Activated naive CD8-positive, alpha-beta T cell treated with anti-CD3 and anti-CD28 coated beads, Interleukin-2, amount 10 ng/mL, durations not matched to agents 7 days and 5 days (primary cell): ENCODE measurements at places on chromosomes 6 and 20. TPM values are rescaled to one million over a fixed set of nuclear protein-coding genes. Genes with fewer than 3 reads are reported as not detected.

GRCh38 chr6:42841844-42842584 lies 37.4 kb upstream of the RPL7L1 start:
- no peak overlapping the region for H3K4me3 ChIP-seq
- no peak overlapping the region for H3K27ac ChIP-seq
- peaks cover 12% of the 10 kb centered on the region for H3K36me3 ChIP-seq
- H3K27me3 ChIP-seq, result no peaks in the 10 kb centered on the region
- DNase-seq, result no peak

GRCh38 chr6:130615816-130616215 lies 211.4 kb upstream of the SMLR1 start:
- no peak for DNase-seq
- H3K27me3 ChIP-seq, result no peaks in the 10 kb centered on the region
- peaks cover 3% of the 10 kb centered on the region for H3K4me1 ChIP-seq
- peaks cover 3% of the 10 kb centered on the region for H3K36me3 ChIP-seq
- no peak overlapping the region for H3K4me3 ChIP-seq

The LRRC73 gene
- total RNA-seq, result 0.37 TPM

- no peaks in the 10 kb centered on the region for H3K27me3 ChIP-seq
- no peaks in the 10 kb centered on the region for H3K36me3 ChIP-seq
- H3K4me3 ChIP-seq, result no peak overlapping the region
- H3K27ac ChIP-seq, result no peak overlapping the region
- DNase-seq, result no peak
Observed at GRCh38 chr6:168239044-168239773, 80.4 kb downstream of the DACT2 start.

- H3K36me3 ChIP-seq, result no peaks in the 10 kb centered on the region
- H3K27me3 ChIP-seq, result peaks cover 35% of the 10 kb centered on the region
- no peak overlapping the region for H3K4me3 ChIP-seq
- H3K4me1 ChIP-seq, result peaks cover 25% of the 10 kb centered on the region
- no peak for DNase-seq
Observed at GRCh38 chr6:6823030-6823429, 234.5 kb downstream of the LY86 start.

GRCh38 chr6:56366141-56366852 lies 118.9 kb upstream of the COL21A1 start:
- H3K4me1 ChIP-seq, result peaks cover 2% of the 10 kb centered on the region
- H3K27ac ChIP-seq, result no peak overlapping the region
- H3K36me3 ChIP-seq, result no peaks in the 10 kb centered on the region

GRCh38 chr6:111626441-111626840 lies 20.8 kb upstream of the TRAF3IP2 start:
- H3K4me1 ChIP-seq, result no peaks in the 10 kb centered on the region
- H3K27me3 ChIP-seq, result no peaks in the 10 kb centered on the region
- H3K4me3 ChIP-seq, result no peak overlapping the region
- no peaks in the 10 kb centered on the region for H3K36me3 ChIP-seq

- H3K36me3 ChIP-seq, result no peaks in the 10 kb centered on the region
- no peaks in the 10 kb centered on the region for H3K4me1 ChIP-seq
- H3K27ac ChIP-seq, result no peak overlapping the region
- H3K27me3 ChIP-seq, result peaks cover 4% of the 10 kb centered on the region
- H3K4me3 ChIP-seq, result no peak overlapping the region
- no peak for DNase-seq
Observed at GRCh38 chr20:47167846-47168245, 188.7 kb downstream of the ZMYND8 start.

- no peak for DNase-seq
- peaks cover 7% of the 10 kb centered on the region for H3K27me3 ChIP-seq
- no peaks in the 10 kb centered on the region for H3K4me1 ChIP-seq
- H3K36me3 ChIP-seq, result no peaks in the 10 kb centered on the region
- H3K27ac ChIP-seq, result no peak overlapping the region
Observed at GRCh38 chr6:168301648-168302398, 17.8 kb downstream of the DACT2 start.

DNA sequence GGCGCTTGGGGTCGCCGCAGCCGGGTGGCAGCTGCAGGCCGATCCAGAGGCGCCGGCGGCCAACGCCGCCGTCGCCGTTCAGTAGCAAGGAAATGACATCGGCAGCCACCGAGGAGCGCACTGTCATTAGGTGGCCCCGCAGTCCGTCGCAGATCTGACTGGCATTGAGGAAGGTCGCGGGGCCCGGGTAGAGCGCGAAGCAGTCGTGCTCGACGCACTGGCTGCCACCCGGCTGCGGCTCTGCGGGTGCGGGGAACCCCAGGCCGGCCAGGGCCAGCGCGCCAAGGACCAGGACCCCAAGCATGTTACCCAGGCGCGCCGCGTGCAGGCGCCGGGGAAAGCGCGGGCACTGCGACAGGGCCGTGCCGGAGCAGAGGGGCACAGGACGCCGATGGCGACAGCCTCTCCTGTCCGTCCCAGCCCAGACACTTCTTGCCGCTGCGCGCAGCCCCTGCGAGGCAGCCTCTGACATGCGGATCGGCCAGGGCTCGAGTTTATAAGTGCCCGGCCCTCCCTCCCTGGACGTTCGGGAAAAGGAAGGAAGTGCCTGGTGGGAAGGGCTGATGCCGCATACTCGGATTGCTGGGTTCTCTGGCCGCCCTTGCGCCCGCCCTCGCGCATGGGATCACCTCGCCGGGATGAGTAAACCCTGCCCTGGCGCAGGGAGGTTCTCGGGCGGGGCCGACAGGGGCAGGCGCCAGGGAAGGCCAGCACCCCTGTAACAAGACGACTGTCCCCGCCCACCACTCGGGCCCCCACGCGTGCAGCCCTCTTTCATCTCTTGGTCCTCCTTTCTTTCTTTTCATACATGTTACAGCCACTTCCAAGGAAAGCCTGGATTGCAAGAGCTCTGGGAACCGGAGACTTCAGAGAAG lies at the start of gene THBD:
THBD (minus strand) TSS at position 472 of the 875 bp plus-strand sequence; CDS start at position 304, 168 bp downstream.
- DNase-seq, result peak; percentile 39
- no peak within 1 kb of the TSS for H3K27ac ChIP-seq
- H3K27me3 ChIP-seq, result peaks cover 58% of the 10 kb centered on the region
- peak within 1 kb of the TSS; percentile 28 for H3K4me3 ChIP-seq
- peaks cover 2% of the 10 kb centered on the region for H3K4me1 ChIP-seq

DNA sequence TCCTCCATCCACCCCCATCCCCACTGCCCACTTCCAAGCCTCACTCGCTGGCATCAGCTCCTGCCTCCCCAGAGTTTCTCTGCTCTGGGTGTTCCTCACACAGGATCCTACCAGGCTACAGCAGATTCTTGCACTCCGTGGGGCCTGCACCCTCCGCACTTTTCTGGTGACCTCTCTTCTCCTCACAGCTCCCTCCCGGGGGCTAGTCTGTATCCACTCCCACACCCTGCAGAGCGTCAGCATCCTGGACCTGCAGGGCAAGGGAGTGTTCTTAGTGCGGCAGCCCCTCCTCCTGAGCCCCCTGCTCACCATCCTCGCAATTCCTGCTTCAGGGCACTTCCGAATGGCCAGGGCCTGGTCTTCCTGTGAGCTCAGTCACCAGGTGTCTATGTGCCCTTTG lies 224.2 kb downstream of the DLL1 start:
- no peak overlapping the region for H3K4me3 ChIP-seq
- no peak overlapping the region for H3K27ac ChIP-seq

The IMPG1 gene
- not detected for total RNA-seq

The PRL gene
- not detected for total RNA-seq

- H3K27me3 ChIP-seq, result peaks cover 13% of the 10 kb centered on the region
- no peak overlapping the region for H3K4me3 ChIP-seq
- H3K27ac ChIP-seq, result no peak overlapping the region
- H3K4me1 ChIP-seq, result no peaks in the 10 kb centered on the region
- H3K36me3 ChIP-seq, result no peaks in the 10 kb centered on the region
Observed at GRCh38 chr6:129267028-129267427, 384.1 kb downstream of the LAMA2 start.

The NMBR gene
- total RNA-seq, result not detected

- no peak overlapping the region for H3K27ac ChIP-seq
- no peaks in the 10 kb centered on the region for H3K36me3 ChIP-seq
- no peaks in the 10 kb centered on the region for H3K27me3 ChIP-seq
- peaks cover 5% of the 10 kb centered on the region for H3K4me1 ChIP-seq
- H3K4me3 ChIP-seq, result no peak overlapping the region
- DNase-seq, result no peak
Observed at GRCh38 chr6:31171931-31172905, 1.7 kb upstream of the POU5F1 start.

GRCh38 chr6:101085327-101085726 lies 204.2 kb upstream of the ASCC3 start:
- DNase-seq, result no peak
- no peak overlapping the region for H3K4me3 ChIP-seq
- no peaks in the 10 kb centered on the region for H3K36me3 ChIP-seq
- no peak overlapping the region for H3K27ac ChIP-seq

The SCUBE3 gene
- total RNA-seq, result 0.22 TPM

- no peak for DNase-seq
- peak overlapping the region; percentile 93 for H3K27ac ChIP-seq
- H3K4me3 ChIP-seq, result peak overlapping the region; percentile 83
- no peaks in the 10 kb centered on the region for H3K27me3 ChIP-seq
- H3K36me3 ChIP-seq, result peaks cover 17% of the 10 kb centered on the region
Observed at GRCh38 chr6:53336070-53336469, 12.7 kb downstream of the ELOVL5 start.

The MCCD1 gene
- total RNA-seq, result not detected

GRCh38 chr6:96186516-96187195 lies 170.9 kb downstream of the FUT9 start:
- no peak overlapping the region for H3K27ac ChIP-seq
- H3K4me3 ChIP-seq, result no peak overlapping the region
- H3K4me1 ChIP-seq, result no peaks in the 10 kb centered on the region

The GNMT gene
- total RNA-seq, result 1.0 TPM

The CST7 gene
- 92.4 TPM for total RNA-seq

GRCh38 chr20:16528078-16528477 lies 45.2 kb downstream of the KIF16B start:
- H3K4me3 ChIP-seq, result no peak overlapping the region
- H3K4me1 ChIP-seq, result no peaks in the 10 kb centered on the region
- no peaks in the 10 kb centered on the region for H3K27me3 ChIP-seq
- no peak for DNase-seq

GRCh38 chr6:167737205-167737830 lies 89.4 kb upstream of the AFDN start:
- H3K36me3 ChIP-seq, result no peaks in the 10 kb centered on the region
- no peak overlapping the region for H3K4me3 ChIP-seq
- no peak for DNase-seq
- no peak overlapping the region for H3K27ac ChIP-seq
- no peaks in the 10 kb centered on the region for H3K4me1 ChIP-seq

The SLC32A1 gene
- not detected for total RNA-seq

DNA sequence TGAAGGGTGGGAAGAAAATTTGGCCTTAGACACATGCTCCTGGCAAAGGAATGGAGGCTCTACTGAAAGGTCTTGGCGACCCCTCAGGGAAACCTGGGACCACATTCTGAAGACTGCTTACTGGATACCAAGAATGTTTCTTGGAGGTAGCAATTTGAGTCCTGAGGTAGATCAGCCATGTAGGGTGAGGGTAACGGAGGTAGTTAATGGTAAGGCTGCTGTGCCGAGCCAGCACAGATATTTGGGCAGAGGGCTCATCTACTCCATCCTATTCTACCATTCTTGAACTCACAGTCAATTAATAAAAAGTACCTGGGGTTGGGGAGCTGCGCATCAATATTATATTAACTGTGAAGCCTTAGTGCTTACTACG lies 401 bp upstream of the PHF3 start:
- H3K4me1 ChIP-seq, result peaks cover 31% of the 10 kb centered on the region
- H3K36me3 ChIP-seq, result no peaks in the 10 kb centered on the region
- no peak for DNase-seq

DNA sequence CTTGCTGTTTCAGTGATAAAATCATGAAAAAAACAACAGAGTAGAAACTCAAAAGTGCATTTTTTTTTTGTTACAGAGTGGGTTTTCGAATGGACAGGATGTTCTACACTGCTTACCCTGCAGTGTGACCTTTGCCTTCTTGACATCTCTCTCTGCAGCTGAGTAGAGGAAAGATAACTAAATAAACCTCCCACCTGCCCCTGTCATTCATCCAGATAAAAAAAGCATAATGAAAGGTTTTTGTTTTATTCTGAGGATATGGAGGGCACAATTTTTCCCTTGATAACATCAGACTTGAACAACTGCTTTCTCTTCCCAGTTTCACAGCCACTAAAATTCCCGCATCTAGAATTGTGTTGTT lies 193.6 kb upstream of the FOXQ1 start:
- peaks cover 7% of the 10 kb centered on the region for H3K27me3 ChIP-seq
- H3K27ac ChIP-seq, result no peak overlapping the region
- DNase-seq, result no peak
- no peaks in the 10 kb centered on the region for H3K36me3 ChIP-seq
- no peak overlapping the region for H3K4me3 ChIP-seq

GRCh38 chr6:81734081-81734480 lies 18.4 kb downstream of the TENT5A start:
- peaks cover 4% of the 10 kb centered on the region for H3K27me3 ChIP-seq
- H3K36me3 ChIP-seq, result no peaks in the 10 kb centered on the region
- H3K4me3 ChIP-seq, result no peak overlapping the region
- H3K4me1 ChIP-seq, result no peaks in the 10 kb centered on the region
- H3K27ac ChIP-seq, result no peak overlapping the region
- DNase-seq, result no peak

DNA sequence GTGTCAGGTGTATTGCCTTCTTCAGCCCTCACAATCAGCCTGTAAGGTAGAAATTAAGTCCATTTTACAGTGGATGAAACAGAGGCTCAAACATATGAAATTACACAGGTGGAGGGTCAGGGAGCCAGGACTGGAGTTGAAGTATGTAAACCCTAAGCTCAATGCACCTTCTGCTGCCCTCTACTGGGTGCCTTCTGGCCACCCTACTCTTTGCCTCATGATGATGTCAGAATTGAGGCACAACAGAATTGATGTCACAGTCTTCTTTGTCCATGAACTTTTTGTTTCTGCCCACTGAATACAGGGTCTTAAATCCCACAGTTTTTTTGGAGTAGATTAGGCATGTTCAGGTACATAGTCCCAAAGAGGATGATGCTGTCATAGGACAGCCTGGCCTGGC lies 400.8 kb upstream of the CHD6 start:
- no peak overlapping the region for H3K4me3 ChIP-seq
- H3K36me3 ChIP-seq, result no peaks in the 10 kb centered on the region
- H3K4me1 ChIP-seq, result no peaks in the 10 kb centered on the region
- no peak overlapping the region for H3K27ac ChIP-seq

The CHRNA4 gene
- total RNA-seq, result not detected

The MATN4 gene
- 0.30 TPM for total RNA-seq

GRCh38 chr20:37437676-37438075 lies 83.4 kb upstream of the NNAT start:
- H3K4me1 ChIP-seq, result no peaks in the 10 kb centered on the region
- H3K36me3 ChIP-seq, result no peaks in the 10 kb centered on the region
- DNase-seq, result no peak

DNA sequence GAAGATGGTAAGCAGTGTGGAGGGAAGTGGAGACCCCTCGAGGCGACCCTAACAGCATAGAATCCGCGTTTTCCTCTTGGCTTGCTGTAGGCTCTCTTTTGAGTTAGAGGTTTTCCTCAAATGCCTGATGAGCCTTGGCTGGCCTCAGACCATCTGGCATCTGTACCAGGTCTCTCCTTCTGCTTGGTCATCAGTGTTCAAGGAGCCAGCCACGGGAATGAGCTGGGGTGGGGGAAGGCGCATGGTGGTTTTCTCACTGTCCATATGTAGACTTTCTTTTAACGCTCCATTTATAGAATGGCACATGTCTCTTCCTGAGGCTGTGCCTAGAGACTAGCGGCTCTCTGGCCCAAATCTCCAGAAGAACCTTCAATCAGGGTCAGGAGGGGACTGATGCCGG lies 8.1 kb upstream of the GUCA1A start:
- H3K4me1 ChIP-seq, result peaks cover 4% of the 10 kb centered on the region
- DNase-seq, result no peak
- H3K4me3 ChIP-seq, result no peak overlapping the region
- H3K36me3 ChIP-seq, result no peaks in the 10 kb centered on the region
- peaks cover 15% of the 10 kb centered on the region for H3K27me3 ChIP-seq

The TCF15 gene
- total RNA-seq, result not detected

The ZBTB22 gene
- 20.9 TPM for total RNA-seq
